ENCODE measurements at places on chromosomes 16 and 17.

DNA sequence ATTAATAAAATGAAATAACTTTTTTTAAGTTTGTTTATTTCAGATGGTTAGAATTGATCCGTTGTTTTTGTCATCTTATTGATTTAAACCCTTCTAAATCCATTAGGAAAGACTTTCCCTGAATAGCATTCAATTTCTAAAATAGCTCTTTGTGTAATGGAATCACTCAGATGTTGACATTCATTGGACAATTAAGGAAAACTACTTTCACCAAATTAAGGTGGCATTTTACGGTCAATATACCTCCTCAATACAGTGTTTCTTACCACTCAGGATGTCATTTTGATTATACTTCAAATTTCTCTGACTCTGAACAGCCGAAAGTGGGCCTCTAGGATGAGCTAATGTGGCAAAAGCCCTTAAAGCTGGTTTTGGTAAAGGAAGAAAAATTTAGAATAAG lies 1.8 kb downstream of the ARL6IP1 start:
- DNase-seq: no peak

DNA sequence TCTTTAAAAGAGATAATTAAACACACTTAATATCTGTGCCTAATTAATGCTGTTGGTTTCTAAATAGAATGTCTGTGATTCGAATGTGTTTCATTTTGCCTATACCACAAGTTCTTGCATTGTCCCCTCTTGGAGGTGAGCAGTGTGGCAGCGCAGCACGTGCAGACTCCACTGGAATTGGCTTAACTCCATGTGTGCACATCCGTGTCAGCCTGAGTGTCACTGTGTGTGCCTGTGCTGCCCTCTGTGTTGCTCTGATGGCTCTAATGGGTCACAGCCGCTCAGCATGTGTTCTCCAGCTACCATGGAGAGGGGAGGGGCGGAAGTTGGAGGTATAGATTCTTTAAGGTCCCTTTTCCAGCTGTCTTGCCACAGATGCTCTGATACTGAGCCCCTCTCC lies 226.6 kb downstream of the SPECC1 start:
- DNase-seq: no peak

DNA sequence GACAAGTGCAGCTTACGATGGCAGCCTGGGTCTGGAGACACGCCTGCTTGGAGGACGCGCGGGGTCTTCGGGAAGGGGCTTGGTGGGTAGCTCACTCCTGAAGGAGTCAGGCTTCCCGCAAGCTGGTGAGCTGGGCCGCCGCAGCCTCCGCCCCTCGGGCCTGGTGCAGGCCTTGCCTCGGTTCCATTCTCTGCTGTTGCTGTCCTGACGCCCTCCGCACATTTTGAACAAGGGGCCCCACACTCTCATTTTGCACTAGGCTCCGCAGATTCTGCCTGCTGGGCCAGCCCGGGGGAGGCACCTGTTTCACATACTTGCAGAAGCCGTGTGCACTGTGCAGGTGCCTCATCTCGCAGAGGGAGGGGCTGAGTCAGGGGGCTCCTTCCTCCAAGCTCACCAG lies 31.9 kb upstream of the CBX4 start:
- no peak for DNase-seq

GRCh38 chr16:2752850-2753732 lies 653 bp downstream of the SRRM2 start:
- DNase-seq: peak; percentile 84
